Mucosa of descending colon (tissue), 3 donors: ENCODE measurements at places on chromosomes 12 and 14.

DNA sequence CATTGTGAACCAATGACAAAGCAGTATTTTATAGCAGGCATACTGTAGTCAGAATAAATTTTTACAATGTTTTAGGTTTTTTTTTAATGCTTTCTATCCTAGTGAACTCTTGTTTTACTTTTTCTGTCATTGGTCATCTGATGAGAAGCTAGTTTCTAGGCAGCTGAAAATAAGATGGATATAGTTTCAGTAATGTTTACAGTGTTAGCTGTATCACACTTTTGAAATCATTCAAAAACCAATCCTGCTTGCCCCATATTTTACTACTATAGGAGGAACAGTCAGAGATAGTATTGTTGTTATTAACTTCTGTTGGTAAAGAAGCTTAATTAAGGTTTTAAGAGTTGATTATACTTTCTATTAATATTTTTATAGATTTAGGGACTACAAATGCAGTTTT, 24.5 kb downstream of the USP15 start:
- no peak for DNase-seq

- DNase-seq = no peak
Measured at GRCh38 chr12:114163771-114164170, 197.6 kb upstream of the RBM19 start.

DNA sequence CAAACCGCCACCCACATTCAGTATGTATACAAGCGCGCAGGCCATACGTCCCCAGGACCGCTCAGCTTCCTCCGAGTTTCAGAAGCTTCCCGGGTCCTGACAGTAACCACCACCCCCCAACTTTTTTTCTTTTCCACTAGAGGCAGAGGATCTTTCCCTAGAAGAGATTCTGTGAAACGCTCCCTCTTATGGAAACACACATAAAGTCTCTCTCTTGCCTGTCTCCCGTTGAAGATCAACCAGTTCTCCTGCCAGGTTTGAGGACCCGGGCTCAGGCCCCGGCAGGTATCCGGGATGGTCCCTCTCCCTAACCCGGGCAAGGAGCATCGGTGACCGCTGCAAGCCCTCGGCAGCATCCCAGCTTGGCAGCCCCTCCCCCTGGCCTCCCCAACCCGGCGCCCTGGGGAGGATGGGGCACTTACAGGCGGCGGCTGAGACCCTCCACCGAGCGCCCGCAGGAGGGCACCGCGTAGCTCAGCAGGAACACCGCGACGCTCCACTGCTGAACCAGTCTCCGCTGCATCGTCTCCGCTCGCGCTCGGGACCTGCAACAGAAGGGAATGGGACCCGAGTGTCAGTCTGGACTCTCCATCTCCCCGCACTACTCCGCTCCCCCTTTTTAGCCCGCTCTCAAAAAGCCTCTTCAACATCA, 3.4 kb downstream of the PTHLH start:
- no peak for DNase-seq

DNA sequence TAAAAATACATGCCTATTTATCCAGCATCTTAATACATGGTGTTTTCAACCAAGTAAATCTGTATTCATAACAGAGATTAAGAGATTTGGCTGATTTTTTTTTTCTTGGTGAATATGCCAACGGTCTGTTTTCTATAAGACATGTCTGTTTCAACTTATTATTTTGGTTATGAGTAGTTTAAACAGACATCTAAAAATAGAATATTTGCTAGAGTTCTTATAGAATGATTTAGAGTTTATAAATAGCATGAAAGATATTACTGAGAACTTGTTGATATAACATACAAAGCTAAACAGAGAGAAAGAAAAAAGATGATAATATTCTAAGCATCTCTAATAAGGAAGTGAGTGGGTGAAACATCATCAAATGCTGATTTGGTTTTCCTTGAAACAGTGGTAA, 199.9 kb downstream of the CCDC91 start:
- DNase-seq = no peak

DNA sequence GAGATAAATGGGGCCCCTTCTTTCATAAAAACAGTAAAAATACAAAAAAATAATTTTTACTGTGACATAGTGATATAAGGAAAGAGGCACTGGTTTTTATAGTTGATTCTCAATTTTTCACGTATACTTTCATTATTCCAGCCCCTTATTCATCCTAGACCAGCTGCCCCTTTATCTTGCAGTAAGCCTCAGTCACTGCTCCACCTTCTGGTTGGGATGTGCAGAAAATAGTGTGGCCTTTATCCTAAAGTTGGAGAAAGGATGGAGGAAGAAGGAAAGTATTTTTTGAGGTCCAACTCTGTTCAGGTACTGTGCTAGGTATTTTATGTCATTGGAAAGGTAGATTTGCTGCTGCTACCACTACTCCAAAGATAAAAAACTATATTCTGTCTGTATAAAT, 172.7 kb downstream of the ANO6 start:
- DNase-seq = no peak

GRCh38 chr12:5923751-5924150, 21.3 kb downstream of the ANO2 start:
- no peak for DNase-seq

DNA sequence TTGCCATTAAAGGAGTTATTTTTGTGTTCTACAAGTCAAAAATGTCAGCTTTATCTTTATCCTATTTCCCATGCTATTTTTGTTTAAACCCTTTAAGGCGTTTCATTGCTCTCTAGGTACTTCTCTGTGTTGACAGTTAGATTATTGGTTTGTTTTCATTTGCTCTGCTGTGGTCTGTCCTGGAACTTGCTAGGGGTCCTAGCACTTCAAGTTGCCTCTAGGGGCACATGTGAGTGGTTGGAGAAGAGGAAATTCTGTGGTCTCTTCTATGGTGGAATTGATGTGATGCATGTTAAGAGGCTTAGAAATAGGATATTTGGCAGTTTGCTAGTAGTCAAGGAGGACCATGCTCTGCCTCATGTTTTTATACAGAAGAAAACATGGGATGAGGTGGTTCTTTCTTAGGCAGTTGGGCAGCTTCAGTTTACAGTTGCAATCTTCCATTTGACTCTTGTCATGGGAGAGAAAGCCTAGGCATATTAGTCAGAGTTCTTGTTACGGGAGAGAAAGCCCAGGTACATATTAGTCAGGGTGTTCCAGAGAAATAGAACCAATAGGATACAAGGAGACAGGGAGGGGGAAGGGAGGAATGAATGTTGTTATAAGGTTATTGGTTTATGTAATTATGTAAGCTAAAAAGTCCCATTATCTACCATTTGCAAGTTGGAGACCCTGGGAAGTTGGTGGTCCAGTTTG, 14.4 kb downstream of the TTLL5 start:
- DNase-seq = no peak

GRCh38 chr12:27343255-27344000, 10.8 kb downstream of the BMAL2 start:
- no peak for DNase-seq

GRCh38 chr14:56666294-56666693, 86.7 kb downstream of the TMEM260 start:
- no peak for DNase-seq
